ENCODE measurements at places on chromosomes 1 and 21.

DNA sequence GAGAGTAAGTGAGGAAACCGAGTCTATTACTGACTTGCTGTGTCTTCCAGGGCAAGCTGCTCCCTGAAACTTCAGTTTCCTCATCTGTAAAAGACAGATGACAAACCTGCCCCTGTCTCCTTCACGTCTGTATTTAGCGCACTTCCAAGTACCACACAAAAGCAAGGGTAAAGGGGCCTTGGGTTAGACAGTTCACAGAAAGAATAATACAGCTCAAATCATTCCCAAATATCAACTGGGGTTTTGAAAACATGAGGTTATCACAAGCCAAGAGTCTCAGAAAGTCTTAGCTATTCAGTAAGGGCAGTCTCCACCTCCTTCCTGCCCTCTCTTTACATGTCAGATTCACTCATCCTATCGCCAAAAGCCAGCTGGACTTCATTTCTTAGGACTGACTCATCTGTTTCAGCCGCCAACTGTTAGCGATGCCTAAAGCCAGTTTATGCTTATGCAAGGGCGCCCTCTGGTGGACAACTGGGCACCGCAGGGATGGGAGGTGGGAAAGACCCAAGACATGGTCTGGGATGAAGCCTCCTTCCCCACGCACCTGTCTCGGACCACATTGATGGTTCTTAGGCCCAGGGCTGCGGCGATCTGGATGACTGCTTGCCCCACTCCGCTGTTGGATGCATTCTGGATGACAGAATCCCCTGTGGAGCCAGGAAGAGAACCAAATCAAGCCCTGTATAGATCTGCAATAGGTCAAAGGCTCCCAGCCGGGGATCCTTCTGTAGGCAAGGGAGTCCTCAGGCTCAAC lies 21.1 kb upstream of the SRSF4 start:
- peak; percentile 95 for DNase-seq

GRCh38 chr1:160862203-160863060 lies at the start of gene CD244:
CD244 (minus strand) TSS chr1:160862887; CDS start chr1:160862677, 210 bp downstream.
- DNase-seq: no peak

DNA sequence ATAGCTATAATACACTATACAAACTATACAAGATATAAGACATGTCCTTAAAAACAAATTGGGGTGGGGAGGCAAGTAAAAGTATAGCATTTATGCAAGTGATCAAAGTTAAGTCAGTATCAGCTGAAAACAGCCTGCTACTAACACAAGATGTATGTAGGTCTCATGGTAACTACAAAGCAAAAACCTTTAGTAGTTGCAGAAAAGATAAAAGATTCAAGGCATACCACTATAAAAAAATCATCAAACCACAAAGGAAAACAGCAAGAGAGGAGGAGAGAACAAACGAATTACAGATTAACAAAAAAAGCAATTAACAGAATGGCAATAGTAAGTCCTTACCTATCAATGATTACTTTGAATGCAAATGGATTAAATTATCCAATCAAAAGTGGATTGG lies 22.7 kb downstream of the ERO1B start:
- no peak for DNase-seq

GRCh38 chr1:29784276-29785136 lies 548.2 kb downstream of the PTPRU start:
- no peak for DNase-seq

GRCh38 chr1:56910441-56910985 lies 55.3 kb downstream of the C8B start:
- DNase-seq: no peak

DNA sequence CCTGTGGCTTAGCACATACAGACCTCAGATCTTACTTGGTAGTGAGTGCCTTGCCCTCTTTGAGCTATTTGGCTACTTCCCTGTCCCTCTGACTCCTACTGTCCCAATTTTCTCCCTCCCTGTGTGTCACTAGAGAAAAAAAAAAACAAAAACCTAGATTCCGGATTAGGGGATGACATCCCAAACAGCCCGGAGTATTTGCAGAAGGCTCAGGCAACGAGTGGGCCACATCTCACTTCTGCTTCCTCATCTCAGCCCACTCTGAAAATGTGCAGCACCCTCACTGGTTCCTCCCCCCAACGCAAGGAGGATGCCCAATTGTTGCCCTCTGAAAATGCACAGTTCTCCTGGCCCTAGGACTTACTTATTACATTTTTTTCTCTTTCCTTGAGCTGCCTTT lies 4.9 kb downstream of the NHLH1 start:
- no peak for DNase-seq

DNA sequence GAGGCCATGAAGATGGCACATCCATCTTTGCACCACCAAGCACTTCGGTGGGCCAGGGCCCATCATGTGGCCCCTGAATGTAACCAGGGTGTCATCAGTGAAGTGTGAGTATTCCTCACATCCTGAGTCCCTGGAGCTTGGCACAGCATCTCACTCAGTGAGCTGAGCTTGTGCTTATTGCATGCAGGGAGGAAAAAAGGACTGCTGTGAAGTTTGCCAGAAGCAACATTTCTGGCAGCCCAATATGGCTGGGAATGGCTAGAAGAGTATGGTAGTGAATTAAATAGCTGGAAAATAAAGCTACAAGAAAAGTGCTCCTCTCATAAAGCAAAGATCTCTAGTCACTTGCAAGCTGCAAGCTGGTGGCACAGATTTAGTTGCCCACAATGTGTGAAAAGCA lies 109.3 kb downstream of the TNFSF18 start:
- DNase-seq: no peak

DNA sequence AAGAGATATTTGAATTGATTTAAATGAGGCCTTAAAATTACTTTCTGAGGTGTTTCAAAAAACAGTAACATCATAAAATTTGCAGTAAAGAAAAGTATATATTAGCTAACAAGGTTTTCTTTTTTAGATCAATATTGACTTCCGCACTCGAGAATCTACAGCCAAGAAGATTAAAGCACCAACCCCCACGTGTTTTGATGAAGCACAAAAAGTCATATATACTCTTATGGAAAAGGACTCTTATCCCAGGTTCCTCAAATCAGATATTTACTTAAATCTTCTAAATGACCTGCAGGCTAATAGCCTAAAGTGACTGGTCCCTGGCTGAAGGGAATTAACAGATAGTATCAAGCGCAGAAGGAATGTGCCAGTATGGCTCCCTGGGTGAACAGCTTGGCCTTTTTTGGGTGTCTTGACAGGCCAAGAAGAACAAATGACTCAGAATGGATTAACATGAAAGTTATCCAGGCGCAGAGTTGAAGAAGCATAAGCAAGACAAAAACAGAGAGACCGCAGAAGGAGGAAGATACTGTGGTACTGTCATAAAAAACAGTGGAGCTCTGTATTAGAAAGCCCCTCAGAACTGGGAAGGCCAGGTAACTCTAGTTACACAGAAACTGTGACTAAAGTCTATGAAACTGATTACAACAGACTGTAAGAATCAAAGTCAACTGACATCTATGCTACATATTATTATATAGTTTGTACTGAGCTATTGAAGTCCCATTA lies 3.6 kb downstream of the RGS1 start:
- peak; percentile 4 for DNase-seq

DNA sequence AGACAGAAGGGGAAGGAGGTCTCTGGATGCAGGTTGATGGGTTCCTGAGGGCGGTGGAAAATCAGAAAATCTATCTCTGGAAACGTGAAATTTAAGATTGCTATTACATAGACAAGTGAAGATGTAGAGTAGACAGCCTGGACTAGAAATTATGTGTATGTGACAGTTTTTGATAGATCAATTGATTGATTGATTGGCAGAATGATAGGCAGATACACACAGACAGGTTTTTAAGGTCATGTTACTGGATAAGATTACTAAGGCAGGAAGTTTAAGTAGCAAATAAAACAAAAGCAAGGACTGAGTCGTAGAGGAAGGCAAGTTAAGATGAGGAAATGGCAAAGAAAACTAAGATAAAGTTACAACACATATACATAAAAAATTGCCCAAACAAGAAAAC lies 124.7 kb downstream of the RGS21 start:
- no peak for DNase-seq

- DNase-seq: no peak
Measured at GRCh38 chr1:3436451-3436850, 18.0 kb upstream of the ARHGEF16 start.

GRCh38 chr1:26541816-26542711 lies 12.5 kb downstream of the RPS6KA1 start:
- DNase-seq: peak; percentile 12

GRCh38 chr1:44610527-44611148 lies 63.6 kb downstream of the TMEM53 start:
- DNase-seq: no peak

DNA sequence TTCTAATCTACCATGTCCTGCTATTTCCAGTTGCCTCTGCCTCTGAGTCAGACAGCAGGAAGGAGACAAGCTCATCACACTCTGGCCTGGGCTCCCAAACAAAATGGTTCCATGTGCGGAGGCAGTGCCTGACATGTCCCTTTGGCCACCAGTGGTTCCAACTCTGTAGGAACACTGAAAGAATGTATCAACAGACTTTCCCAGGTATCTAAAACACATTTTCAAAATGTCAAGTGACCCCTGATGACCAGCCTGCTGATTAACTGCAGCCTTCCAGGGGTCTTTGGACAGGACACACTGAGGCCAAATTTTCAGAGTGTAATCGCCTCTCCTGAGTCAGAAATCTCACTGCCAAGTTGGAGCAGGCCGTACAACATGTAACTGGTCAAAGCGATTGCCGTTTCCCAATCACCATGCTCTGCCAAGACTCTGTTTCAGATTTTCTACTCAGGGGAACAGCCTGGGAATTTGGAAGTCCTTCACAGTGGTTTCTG lies 172.7 kb downstream of the TPR start:
- no peak for DNase-seq

- peak; percentile 64 for DNase-seq
Measured at GRCh38 chr1:21362096-21362495, 71.8 kb upstream of the ECE1 start.

- no peak for DNase-seq
Measured at GRCh38 chr1:238404921-238405320, 514.2 kb upstream of the ZP4 start.

DNA sequence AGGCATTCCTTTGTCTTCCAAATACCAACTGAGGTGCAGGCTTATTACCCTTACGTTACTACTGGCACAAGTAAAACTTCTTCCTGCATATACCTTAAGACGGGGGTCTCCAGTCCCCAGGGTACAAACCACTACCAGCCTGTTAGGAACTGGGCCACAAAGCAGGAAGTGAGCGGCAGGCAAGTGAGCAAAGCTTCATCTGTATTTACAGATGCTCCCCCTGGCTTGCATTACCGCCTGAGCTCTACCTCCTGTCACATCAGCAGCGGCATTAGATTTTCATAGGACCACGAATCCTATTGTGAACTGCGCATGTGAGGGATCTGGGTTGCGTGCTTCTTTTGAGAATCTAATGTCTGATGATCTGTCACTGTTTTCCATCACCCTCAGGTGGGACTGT lies 113.1 kb downstream of the SLC45A1 start:
- no peak for DNase-seq

GRCh38 chr1:207901041-207901653 lies 9.8 kb downstream of the CD34 start:
- no peak for DNase-seq

GRCh38 chr1:7229186-7229585 lies 443.9 kb downstream of the CAMTA1 start:
- no peak for DNase-seq

DNA sequence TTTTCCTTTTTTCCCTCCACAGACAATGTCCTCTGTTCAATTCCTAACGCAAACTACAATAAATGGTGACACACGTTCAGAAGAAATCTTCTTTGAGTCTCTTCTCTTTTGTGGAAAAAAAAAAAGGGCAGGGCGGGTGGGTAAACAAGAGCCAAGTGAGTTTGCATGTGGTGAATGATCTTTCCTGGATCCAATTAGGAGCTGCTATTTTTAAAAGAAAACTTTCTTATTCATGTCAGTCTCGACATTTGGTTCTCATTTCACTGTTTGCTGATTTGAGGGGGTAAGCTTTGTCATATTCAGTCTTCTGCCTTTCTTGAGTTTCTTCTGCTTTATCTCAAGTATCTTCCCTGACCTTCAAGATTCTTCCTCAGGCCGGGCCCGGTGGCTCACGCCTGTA lies 29.2 kb upstream of the KIF1B start:
- no peak for DNase-seq

GRCh38 chr21:43691086-43691795 lies 27.7 kb upstream of the PDXK start:
- DNase-seq: no peak

DNA sequence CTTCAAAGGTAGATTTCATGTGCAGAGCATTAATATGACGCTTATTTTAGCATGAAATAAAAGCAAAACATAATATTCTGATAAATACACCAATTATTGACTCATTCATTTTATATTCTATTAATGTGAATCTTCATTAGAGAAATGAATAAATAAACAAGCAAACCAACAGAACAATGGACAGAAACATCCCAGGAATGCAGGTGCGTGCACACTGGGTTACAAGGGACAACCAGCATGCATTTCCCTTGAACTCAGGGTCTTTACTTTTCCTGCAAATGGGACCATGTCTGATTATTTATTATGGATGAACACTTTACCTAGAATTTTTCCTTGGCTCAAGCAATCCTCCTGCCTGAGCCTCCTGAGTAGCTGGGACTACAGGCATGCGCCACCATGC lies 13.5 kb downstream of the LRRC53 start:
- no peak for DNase-seq

Data from lung microvascular endothelial cell (primary cell).